ENCODE measurements at places on chromosomes 13 and 19.

- no peak for DNase-seq
Observed at GRCh38 chr19:39951065-39951650, 16.7 kb upstream of the FCGBP start.

GRCh38 chr13:69324090-69324886 lies 783.3 kb upstream of the ATXN8OS start:
- DNase-seq: no peak

- no peak for DNase-seq
Observed at GRCh38 chr13:43235028-43235427, 211.6 kb downstream of the DNAJC15 start.

GRCh38 chr13:39474600-39474999 lies 128.4 kb downstream of the LHFPL6 start:
- no peak for DNase-seq

DNA sequence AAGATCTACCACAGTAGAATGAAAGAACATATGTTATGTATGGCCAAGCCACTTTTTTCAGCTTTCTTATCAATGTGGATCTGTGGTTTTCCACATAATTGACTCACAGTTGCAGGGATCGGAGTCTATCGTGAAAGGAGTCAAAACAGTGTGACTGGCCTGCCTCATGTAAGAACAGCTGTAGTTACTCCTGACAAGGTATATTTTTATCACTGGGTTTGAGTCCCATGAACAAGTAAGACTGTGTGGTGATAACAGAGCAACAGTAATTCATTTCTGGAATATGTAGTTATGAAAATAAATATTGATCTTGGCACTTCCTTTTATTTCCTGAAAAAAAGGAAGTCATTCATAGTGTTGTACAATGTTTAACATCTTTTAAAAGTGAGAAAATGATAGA lies 416.6 kb downstream of the KLF12 start:
- DNase-seq: no peak

DNA sequence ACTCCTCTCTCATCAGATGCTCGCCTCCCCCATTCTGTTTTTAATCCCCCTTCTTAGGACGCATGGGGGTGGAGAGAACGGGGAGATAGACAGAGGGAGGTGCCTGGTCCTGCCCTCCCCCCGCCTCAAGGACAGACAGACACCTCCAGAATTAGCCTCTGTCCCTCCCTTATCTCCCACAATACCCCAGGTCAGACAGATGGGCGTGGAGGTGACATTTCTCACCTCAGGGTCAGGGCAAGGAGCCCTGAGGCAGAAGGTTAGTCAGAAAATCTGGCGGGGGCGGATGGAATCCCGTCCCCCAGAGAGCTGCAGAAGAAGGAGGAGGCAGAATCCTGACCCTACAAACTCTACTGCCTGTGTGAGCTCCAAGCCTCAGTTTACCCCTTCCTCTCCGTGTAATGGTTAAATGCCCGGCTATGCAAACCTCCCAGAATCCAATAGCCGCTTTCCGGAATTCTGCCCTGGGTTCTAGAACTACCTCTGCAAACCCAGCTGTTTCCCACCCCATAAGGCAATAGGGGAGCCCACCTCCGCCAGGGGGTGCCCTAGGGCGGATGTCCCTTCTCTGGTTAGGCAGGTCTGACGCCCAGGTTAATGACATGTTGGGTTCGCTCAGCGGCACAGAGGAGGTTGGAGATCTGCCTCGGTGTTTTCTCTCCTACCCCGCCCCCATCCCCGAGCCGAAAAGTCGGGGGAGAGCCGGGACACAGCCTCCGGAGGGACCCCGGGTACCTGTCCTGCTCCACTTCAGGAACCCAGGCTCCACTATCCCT lies 900 bp downstream of the PPP1R13L start:
- no peak for DNase-seq

DNA sequence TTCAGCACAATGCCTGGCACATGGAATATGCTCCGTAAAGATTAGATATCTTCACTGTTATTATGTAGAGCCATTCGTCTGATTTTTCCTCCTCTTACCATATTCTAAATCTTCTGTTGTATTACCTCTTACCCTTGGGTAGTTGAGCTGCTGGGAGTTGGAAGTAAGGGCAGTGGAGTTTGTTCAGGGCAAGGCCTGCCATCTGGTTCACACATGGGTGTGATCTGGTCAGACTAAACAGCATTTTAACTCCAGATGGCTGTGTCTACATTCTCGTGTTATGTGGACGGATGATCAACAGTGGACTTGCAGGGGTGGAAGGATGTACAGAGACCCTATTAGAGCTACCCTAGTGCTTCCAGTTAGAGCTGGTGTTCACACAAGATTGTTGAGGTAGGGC lies 164.9 kb downstream of the ZIC5 start:
- no peak for DNase-seq

DNA sequence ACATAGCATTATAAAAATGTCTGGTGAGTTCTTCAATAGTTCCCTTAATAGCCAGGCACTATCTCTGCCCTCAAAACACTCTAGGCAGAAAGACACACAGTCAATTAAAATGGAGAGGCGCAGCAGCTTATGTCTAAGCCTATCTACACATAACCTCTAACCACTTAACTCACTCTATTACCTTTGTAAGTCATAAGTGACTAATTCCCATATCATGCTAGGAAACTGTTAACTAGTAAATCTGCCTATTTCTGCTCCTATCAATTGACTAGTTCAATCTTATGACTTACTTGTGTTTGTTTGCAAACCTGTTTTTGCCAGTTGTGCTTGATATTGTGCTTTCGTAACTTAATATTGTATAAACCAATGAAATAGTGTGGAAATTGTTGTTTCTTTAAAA lies 3.2 kb downstream of the CCDC122 start:
- no peak for DNase-seq

DNA sequence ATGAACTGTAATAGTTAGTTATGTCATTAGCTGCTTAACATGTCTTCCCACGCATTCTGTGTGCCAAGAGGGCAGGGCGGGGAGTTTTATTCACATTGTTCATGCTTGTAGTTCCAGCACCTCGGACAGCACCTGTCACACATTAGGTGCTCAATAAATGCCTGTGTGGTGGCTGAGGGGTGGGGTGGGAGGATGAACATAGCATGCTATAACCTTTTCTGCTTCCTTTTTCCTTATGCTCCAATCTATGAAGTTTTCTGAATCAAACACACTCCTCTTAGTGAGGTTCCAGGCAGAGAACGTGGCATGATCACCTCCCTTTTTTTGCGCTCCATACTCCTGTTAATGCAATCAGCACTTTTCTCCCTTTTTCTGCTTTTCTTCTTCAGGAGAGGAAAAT lies 15.8 kb upstream of the PTPRS start:
- DNase-seq: no peak

GRCh38 chr19:19645233-19645870 lies 1.9 kb upstream of the GMIP start:
- DNase-seq: no peak

- no peak for DNase-seq
Observed at GRCh38 chr13:103101500-103101899, 35.3 kb upstream of the SLC10A2 start.

GRCh38 chr13:37295071-37295470 lies 189.6 kb upstream of the CSNK1A1L start:
- DNase-seq: no peak

DNA sequence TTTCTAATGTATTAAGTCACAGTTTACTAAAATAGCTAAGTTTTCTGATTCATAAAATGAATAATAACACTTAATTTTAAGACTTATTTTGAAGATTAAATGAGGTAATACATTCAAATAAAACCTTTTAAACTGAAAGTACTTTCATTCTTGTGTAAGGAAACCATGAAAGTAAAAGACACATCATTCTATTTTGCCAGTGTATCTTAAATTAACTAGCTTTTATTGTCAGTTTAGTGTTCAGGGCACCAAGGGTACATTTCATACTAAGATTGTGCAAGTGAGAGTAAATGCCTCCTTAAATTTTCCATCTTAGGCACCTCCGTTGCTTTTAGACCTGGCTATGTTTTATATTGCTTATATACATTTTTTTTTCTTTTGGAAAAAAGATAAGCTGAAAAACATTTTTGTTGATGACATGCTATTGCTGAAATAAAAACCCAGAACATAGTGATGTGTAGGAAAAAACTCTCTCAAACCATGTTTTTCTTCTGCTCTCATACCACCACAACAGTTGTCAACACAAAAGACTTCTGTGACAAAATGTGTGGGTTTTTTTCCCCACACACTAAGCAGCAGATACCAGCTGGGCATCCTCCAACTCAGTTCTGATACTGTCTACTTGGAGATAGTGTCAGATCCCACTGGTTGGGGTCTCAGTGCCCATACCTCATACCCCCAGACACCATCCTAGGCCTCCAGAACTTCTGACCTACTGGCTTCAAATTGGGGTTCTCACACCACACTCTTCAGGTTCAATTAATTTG lies 30.7 kb upstream of the LPAR6 start:
- no peak for DNase-seq

DNA sequence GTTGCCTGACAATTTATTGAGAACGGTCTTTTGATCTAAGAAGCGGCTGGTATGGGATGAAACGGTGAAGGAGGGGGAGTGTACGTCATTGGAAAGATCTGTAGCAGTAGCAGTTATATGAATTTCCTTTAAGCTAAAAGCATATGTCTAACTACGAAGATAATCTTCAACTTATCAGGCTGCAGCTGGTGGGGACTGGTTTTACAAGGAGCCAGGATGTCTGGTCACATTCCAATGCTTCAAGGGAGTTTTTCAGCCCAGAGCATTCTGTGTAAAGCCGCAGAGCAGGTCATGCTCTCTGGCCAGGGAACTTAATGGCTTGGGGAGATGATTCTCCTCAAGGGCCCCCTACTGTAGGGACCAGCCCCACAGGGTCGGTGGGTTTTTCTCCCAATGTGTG lies 29.2 kb downstream of the CLEC4M start:
- no peak for DNase-seq

- no peak for DNase-seq
Observed at GRCh38 chr13:19062801-19063200, 118.8 kb downstream of the TUBA3C start.

- no peak for DNase-seq
Observed at GRCh38 chr13:31956980-31957644, 74.5 kb upstream of the FRY start.

- DNase-seq: no peak
Observed at GRCh38 chr19:39377373-39378362, 13.2 kb downstream of the PAF1 start.

GRCh38 chr13:42039457-42039945 lies 8.9 kb upstream of the DGKH start:
- DNase-seq: no peak

DNA sequence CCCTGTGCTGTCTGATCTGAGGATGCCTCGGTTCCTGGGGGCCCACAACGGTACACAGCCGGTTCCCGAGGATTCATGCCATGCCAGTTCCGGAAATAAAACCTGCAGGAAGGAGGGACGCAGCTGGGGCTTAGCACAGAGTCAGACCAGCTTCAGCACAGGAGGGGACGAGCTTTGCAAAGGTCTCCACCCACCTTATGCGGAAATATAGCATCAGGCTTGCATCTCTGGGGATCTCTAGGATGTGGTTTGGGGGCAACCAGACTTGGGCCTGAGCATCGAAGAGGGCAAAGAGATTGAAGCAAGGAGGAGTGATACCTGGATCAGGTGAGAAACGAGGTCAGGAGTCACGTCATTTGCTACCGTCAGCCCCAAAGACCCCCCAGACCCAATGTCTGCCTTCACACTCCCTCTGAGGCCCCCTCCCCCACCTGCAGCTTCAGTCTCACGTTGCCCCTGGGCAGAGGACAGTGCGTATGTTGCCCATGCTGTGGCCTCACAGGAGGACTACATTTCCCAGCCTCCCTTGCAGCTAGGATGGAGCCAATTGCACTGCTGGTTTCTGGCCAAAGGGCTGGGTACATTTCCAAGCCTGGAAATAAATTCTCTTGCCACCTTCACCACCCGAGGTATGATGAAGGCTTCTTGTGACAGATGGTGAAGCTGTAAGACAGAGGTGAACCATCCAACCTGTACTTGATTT lies 12.1 kb downstream of the TYK2 start:
- DNase-seq: no peak

DNA sequence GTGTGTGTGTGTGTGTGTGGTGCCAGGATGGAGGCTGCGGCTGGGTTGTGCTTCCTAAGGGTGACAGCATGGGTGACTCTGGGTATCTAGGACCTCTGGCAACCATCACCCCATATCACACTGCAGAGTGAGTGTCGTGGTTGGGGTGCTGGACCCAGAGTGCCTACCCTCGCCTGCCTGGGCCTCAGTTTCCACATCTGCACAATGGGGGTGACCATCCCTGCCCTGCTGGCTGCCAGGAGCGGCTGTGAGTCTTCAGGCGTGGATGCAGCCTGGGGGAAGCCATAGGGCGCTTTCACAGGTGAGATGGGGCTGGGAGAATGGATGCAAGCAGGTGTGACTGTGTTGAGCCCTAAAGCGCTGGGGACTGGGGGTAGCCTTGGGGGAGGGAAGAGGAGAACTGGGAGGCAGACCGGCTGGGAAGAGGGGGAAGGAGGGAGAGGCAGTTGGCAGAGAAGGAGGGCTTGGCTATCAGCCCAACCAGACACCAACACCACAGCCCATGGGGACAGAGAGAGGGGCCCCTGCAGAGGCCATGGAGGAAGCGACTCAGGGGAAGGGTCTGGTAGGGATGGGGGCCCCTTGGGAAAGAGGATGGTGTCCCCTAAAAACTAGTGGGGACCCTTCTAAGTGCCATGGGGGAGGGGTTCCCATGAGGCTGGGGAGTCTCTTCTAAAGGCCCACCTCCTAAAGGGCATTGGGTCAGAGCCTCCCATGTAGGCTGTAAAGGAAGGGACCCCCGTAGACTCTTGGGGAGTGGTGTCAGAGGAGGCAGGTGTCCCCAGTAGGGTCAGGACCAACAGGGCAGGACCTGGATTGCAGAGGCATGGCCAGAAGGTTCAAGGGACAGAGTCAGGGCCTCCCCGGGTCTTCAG lies 1.7 kb downstream of the PLPPR2 start:
- DNase-seq: no peak

DNA sequence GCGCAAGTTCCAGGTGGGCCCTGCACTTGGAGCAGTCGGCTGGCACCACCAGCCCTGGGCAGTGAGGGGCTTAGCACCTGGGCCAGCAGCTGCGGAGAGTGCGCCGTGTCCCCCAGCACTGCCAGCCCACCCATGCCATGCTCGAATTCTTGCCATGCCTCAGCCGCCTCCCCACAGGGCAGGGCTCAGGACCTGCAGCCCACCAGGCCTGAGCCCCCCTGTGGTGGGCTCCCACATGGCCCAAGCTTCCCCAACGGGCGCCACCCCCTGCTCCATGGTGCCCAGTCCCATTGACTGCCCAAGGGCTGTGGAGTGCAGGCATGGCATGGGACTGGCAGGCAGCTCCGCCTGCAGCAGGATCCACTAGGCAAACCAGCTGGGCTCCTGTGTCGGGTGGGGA lies 9.4 kb upstream of the ZNF426 start:
- no peak for DNase-seq

DNA sequence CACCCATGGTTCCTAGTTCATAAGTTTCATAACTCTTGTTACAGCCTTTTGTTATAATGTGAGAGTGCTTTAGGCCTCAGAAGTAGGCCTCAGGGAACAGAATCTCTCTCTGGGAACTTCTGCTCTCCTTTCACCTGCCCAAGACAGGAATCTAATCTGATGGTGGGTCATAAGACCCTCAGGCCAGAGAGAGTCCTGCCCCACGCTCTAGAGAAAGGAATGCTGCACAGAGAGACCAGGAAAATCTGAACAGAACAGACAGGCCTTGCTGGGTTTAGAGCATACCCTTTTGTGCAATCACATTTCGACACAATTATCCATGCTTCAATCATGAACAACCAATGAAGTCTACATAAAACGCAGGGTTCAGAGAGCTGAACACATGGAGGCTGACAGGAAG lies 3.4 kb upstream of the DIAPH3 start:
- DNase-seq: no peak

GRCh38 chr19:34178274-34178610 lies 5.9 kb downstream of the LSM14A start:
- no peak for DNase-seq

- no peak for DNase-seq
Observed at GRCh38 chr13:97191615-97192014, 30.5 kb upstream of the MBNL2 start.

GRCh38 chr13:34733721-34734120 lies 208.3 kb upstream of the NBEA start:
- DNase-seq: no peak

All from T-helper 1 cell (primary cell).